Activated CD4-positive, alpha-beta T cell treated with anti-CD3 and anti-CD28 coated beads, Interleukin-2, amount 10 ng/mL, durations not matched to agents 7 days and 5 days (primary cell): ENCODE measurements at places on chromosomes 5 and 9. TPM values are rescaled to one million over a fixed set of nuclear protein-coding genes. Genes with fewer than 3 reads are reported as not detected.
A peak's percentile ranks its signal among the peaks of the same experiment; 100 is the strongest.

DNA sequence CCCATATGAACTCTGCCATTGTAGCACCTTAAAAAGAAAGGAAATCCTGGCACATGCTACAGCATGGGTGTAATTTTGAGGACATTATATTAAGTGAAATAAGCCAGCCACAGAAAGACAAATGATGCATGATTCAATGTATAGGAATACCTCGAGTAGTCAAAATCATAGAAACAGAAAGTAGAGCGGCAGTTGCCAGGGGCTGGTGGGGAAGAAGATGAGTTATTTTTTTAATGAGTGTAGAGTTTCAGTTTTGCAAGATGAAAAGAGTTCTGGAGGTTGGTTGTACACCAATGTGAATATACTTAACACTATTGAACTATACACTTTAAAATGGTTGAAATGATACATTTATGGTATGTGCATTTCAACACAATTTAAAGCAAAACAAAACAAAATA is 133.0 kb downstream of the ZDHHC21 start:
- no peak for DNase-seq

- no peak for DNase-seq
Measured at GRCh38 chr5:73445665-73446630, 2.6 kb downstream of the FOXD1 start.

DNA sequence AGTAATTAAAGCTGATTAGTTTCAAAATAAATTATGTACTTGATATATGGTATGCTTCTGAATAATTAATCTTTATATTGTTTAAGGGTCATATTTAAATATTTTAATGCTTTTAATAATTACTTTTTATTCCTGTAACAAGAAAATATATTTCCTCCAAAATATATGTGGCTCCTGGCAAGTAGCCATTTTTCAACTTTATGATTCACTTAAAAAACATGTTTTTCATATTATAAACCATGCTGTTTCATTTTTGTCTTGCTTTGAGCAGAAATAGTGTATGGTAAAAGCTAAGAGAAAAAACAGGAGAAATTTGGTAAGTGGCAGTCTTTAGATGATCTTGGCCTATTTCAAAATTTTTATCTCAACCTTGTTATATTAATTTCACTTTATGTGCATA is 14.6 kb downstream of the SPATA9 start:
- DNase-seq, result no peak

DNA sequence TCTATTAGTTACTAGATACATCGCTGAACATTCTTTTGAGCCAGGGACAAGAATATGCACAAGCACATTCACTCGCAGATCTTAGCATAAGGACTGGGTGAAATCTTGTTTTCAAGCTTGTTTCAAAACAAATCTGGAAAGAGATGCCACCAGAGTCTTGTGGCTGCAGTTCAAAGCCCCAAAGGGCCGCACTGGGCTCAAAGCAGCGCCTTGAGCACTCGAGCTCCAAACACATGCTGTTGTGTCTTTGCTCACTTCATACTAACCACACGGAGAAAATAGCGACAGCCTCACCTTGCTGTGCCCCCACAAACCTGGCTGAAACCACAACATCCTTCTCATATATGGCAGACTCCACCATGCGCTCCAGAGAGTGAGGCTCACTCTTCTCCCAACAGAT is 34.2 kb upstream of the IL7R start:
- peak; percentile 81 for DNase-seq

DNA sequence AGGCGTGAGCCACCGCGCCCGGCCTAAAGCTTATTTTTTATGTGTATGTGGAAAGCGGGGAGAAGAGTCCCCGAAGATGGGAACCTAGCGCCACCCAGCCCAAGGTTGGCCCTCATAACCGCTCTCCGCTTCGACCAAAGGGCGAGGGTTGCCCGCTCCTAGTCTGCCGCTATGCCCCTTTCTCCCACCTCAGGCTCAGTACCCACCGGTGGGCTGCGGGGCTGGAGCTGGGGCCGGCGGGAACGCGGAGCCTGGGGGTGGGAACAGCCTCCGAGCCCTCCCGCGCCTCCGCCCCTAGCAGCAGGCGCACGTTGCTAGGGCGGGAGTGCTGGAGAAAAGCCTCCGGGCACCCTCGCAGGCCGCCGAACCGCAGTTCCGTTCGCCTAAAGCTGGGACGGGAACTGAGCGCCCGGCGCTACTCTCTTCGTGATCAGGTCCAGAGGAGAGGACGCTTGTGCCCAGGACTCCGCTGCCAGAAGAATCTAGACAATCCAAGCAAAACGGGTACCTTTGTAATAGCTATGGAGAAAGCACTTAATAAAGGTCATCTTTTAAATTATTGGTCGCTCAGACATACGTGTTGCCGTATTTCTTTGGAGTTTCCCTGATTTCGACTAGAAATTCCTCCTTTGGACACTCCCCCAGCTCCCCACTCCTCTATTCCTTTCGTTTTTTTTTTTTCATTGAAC is at the start of gene WDR31:
WDR31 (minus strand) TSS at position 265 of the 689 bp plus-strand sequence. CDS start 8,253 bp downstream, outside the sequence.
- peak; percentile 77 for DNase-seq

DNA sequence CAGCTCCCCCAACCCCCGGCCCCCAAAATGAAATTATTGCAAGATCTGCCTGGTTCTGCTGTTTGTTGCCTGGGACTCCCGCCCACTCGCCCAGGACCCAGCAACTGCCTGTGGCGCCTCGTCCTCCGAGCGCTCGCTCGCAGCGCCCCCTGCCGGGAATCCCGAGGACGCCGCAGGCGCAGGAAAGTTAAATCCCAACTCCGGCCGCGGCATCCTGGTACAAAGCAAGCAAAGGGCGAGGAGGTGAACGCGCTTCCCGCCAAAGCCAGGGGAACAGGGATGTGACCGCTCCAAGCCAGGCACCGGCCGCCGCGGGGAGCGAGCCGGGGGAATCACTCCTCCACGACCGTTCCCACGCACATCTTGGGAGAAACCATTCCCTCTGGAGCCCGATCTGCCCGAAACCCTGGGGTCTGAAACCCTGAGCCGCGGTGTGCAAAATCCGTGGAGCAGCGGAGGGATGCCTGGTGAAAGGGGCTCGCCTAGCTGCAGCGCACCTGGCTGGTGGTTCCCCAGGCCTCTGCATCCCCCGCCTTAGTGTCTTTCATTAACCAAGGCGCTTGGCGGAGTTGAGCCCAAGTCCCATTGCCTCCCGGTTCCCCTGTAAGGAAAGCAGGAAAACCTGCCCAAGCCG is 1.3 kb downstream of the SEMA5A start:
- peak; percentile 16 for DNase-seq

- DNase-seq, result no peak
Measured at GRCh38 chr5:14452685-14453454, 128.7 kb upstream of the OTULINL start.

- no peak for DNase-seq
Measured at GRCh38 chr9:133506653-133507038, 18.1 kb downstream of the MYMK start.

GRCh38 chr9:27125030-27125429 is 16.0 kb downstream of the TEK start:
- no peak for DNase-seq

DNA sequence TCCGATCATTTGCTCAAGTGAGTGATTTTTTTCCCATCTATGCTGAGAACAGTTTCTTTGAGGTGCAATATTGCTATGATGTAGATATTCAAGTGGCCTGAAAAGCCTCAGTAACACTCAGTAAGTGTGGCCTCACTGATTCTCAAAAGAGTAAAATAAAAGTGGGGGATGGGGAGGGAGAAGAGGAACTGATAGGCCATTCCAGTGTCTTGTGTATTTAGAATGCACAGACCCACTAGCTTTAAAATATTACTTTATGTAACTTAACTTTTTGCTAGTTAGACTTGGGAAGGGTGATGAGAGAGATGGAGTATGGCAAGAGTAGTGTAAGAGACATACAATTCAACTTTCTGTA is 79.5 kb upstream of the ZNF608 start:
- DNase-seq, result no peak

- DNase-seq, result no peak
Measured at GRCh38 chr9:68678430-68678829, 26.6 kb upstream of the PIP5K1B start.

- DNase-seq, result no peak
Measured at GRCh38 chr5:98570010-98570409, 203.5 kb upstream of the RGMB start.

GRCh38 chr5:4735261-4735660 is 404.9 kb upstream of the ADAMTS16 start:
- no peak for DNase-seq

GRCh38 chr5:93099902-93100347 is 481.1 kb downstream of the NR2F1-AS1 start:
- DNase-seq, result no peak

DNA sequence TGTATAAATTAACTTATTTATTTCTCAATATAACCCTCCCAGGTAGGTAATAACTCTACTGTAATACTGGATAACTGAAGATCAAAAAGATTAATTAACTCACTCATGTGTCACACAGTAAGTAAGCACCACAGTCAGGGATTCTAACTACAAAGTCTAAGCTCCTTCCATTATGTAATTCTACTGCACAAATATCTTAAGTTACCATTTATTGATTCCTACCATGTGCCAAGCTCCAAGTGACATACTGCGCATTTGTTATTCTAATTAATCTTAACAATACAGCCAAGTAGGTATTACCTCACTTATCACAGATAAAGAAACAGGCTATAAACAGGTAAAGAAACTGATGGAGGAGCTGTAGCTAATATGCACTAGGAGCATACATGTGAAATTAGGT is 58.3 kb downstream of the RANBP6 start:
- no peak for DNase-seq

FBP2 gene
- not detected for total RNA-seq

RAD23B gene
- total RNA-seq, result 116 TPM

HAND1 gene
- total RNA-seq, result not detected
